NCI-H2081 (cell line): ENCODE measurements at places on chromosomes 13 and 19.

DNA sequence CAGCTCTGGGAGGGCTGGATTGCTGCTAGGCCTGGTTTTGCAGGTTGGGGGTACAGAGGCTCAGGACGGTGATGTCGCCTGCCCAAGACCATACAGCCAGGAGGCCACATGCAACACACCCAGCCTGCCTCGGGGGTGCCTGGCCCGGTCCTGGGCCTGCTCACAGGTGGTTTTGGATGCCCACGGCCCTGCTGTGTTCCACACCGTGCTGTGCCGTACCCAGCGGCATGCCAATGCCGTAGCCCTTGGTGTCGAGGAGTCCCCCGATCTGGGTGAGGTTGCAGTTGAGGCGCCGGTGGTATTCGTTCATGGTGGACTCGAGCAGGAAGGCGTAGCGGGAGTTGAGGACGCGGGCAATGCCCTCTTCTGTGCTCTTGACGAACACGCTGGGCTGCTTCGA lies 11.5 kb upstream of the ATP1A3 start:
- DNase-seq = no peak

DNA sequence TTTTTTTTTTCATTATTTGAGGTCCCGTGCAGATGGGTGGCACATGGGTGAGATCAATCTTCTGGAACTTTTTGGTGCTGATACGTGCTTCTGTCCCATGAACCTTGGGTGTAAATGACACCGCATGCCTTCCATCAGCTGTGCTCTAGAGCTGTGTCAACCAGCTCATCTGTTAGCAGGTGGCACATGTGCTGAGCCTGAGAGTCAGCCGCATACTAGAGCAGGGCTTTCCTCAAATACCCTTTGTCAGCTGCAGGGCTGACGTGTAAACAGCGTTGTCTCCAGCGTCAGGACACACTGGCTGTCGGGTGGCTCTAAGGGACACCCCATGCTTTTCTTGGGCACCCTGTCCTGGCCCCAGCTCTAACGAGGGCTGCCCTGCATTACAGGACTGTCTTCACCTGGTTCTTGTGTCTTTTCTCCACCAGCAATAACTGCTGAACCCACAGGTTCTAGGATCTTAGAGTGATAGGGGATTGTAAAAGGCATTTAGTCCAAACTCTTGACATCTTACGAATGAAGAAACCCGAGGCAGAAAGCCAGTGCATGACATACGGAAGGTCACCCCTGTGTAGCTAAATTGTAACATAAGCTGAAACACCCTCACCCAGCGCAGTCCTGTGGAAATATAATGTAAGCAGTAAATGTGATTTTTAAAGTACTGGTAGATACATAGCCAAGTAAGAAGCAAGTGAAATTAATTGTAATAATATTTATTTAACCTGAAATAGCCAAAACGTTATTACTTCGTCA lies 119.5 kb downstream of the LRCH1 start:
- DNase-seq = no peak

- no peak for DNase-seq
Measured at GRCh38 chr19:778910-779653, 18.2 kb upstream of the PTBP1 start.

DNA sequence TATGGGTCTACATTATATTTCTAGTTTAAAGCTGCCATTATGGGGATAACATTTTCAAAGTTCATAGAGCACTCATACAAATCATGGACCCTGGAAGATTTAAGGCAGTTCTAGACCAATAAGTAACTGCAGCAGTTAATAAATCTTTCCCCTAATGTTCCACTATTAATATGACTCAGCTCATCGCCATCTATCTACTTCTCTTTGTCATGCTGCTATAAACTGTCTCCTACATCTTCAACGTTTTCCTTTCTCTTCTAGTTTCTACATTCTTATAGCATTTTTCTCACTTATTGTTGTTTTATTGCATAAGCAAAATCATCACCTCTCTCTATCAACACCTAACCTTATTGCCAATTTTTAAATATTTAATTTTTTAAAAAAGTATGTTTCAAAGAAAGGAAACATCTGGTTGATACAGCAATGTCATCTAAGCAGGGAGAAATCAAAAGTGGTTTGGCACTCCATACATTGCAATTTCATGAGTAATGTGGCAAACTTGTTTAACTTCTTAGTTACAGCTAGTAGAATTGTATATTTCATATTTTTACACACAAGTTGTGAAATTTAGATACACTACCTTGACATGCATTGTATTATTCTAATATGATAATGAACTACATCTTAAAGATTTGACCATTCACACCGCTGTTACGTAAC lies 1500.4 kb upstream of the MIR17HG start:
- DNase-seq = no peak

- DNase-seq = no peak
Measured at GRCh38 chr13:98216135-98216565, 39.1 kb upstream of the RNF113B start.

GRCh38 chr13:61664801-61665705 lies 249.4 kb upstream of the PCDH20 start:
- no peak for DNase-seq

DNA sequence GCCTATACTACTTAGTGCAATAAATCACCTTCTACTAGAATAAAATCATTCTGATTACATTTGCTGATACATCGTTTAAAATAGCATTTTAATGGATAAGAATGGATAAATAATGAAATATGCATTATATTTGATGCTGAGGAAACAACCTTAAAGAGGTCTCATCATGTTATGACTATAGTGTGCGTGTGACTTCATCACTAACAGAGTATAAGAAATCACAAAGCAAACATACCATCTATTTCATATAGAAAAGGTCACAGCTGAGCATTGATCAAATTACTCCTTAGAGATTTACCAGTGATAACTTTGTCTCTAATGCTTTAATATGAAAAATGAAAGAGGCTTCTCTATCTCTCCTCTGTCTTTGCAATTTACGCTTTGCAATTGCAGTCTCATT lies 1620.3 kb upstream of the SLC10A2 start:
- no peak for DNase-seq

- no peak for DNase-seq
Measured at GRCh38 chr13:110289174-110289573, 17.8 kb downstream of the COL4A1 start.

DNA sequence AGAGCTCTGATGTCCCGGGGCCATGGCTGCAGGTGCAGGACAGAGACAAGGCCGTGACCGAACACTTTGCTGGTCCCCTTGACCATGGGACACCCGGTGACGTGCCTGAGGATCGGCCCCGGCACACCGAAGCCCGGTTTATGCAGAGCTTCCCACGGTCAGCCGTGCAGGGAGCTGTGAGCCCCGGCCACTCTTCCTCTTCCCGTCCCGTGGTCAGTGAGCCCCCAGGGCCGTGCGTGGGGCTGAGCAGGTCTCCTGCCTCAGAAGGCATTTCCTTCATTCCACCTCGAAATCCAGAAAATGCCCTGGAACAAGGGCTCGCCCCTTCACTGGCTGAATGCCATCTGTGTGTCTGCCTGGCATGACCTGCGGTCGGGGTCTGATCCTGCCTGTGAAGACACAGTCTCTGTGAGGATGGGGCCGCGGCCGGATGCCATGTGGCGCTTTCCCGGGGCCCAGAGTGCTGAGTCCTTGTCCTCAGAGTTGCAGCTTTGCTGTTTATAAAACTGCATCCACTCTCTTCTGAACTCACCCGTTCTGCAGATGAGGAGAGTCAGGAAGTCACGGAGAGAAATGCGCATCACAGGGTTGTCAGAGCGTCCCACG lies 16.9 kb downstream of the MCF2L start:
- no peak for DNase-seq

- DNase-seq = no peak
Measured at GRCh38 chr19:39969681-39970424, 1.1 kb upstream of the PSMC4 start.

GRCh38 chr13:56975647-56976046 lies 165.1 kb upstream of the PRR20A start:
- DNase-seq = no peak

DNA sequence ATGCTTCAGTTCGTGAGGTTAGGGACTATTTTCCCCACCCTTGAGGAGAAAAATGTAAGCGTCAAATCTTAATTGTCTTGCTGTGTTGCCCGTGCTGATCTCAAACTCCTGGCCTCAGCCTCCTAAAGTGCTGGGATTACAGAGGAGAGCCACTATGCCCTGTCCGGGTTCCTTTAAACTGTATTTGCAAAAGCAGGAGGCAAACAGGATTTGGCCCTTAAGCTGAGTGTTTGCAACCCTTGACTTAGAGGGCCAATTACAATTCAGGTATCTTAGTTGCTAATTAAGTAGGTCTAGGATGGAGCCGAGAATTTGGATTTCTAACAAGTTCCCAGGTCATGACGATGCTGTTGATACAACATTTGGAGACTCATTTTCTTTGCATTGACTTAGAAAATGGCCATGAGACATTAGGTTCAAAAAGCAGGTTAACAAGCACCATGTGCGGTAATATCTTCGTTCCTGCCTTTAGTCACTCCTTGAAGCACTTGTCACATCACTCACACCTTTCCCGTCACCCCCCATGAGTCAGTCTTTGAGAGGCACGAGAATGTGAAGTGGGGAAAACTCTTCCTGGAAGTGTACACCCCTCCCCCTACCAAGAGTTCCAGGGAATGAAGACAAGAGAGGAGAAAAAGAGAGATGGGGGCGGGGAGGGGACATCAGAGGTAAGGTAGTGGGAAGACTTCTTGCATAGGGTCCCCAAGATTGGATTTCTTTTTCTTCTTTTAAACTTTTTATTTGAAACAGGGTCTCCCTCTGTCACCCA lies 2.6 kb downstream of the NAPSA start:
- no peak for DNase-seq

GRCh38 chr19:40613690-40614621 lies 12.8 kb downstream of the LTBP4 start:
- peak; percentile 76 for DNase-seq

GRCh38 chr13:31134039-31134711 lies 27.5 kb downstream of the HSPH1 start:
- no peak for DNase-seq

- DNase-seq = no peak
Measured at GRCh38 chr13:40190641-40191100, 475.8 kb downstream of the FOXO1 start.

DNA sequence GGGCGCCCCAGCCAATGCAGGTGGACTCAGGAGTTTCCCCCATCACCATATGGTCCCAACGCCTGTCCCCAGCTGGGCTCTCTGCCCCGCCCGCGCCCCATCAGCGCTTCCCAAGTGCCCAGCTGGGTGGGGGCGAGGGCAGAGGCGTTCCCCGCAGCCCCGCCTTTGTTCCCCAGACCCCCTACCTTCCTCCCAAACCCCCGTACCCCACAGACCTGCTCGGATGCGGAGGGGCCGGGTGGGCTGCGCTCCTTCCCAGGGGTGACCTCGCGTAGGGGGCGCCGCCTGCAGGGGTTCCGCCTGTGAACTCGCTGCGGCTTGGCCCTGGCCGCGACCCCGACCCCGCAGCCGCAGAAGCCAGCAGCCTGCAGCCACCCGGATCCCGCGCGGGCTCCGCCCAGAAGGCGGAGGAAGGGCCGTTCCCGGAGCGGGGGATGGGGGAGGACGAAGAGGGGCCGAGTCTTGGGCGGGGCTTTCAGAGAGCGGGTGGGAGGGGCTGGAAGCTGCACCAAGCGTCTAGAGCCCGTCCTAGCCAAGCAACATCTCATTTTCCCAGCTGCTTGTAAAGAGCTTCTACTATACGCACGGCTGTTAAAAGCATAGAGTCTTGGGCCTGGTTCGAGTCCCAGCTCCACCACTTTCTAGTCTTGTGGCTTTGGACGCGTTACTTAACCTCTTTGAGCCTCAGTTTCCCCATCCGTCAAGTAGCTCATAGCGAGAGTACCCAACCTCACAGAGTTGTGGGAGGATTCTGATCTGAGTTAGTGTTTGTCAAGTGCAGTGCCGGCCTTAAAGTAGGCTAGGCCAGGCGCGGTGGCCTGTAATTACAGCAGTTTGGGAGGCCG lies at the start of gene RAB3D:
Gene RAB3D (minus strand): TSS at position 404 of the 845 bp plus-strand sequence. CDS start 2,258 bp downstream, outside the sequence.
- DNase-seq = peak; percentile 80

- DNase-seq = no peak
Measured at GRCh38 chr13:25729201-25729600, 322.6 kb downstream of the SHISA2 start.

- no peak for DNase-seq
Measured at GRCh38 chr13:114241918-114242317, 7.2 kb downstream of the CDC16 start.

DNA sequence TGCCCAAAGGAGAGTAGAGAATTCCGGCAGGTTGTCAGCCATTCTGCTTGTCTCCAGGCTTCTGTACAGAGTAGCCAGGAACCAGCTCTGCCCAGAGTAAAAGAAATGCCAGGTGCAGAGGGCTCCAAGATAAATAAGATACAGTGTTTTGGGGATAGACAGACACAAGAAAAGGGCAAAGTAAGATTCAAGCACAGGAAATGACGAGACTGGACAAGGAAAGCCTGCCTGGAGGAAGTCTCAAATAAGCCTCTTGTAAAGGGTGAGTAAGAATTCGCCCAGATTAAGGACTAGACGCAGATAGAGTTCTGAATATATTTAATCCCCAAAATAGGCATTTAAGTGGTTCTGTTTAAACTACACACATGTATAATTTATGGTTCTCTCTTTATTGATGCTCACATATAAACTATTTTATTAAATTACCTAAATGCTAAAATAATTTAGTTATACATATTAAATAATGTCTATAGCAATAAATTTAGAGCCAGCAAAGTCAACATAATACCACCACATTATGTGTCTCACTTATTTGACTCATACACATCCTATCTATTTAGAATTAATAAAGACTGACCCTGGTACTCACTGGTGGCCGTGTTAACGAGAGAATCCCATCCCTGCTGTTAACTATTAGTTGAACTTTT lies 98.4 kb upstream of the RAP2A start:
- DNase-seq = no peak

DNA sequence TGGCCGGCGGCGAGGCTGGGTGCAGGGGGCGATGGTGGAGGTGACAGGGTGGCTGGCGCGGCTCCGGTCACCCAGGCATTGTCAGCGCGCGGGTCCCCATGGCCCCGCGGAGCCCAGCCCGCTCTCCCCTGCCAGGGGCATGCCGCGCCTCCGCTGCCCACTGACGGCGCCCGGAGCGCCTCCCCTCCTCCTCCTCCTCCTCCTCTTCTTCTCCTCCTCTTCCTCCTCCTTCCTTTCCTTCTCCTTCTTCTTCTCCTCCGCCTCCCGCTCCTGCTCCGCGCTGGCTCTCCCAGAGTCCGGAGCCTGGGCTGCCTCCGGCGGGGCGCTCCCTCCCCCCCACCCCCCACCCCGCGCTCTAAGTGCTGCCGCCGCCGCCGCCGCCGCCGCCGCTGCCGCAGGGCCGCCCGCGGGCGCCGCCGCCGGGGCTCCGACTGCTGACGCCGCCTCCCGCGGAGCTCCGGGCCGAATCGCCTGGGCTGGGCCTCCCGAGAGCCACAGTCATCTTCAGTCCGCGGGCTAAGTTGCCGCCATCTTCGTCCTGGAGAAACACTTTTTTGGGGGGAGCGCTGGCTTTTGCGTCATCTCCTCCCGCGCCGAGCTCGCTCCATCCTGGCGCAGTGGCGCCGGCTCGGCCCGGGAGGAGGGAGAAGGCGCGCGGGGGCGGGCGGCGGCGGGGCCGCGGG lies 348.3 kb downstream of the LIG4 start:
- peak; percentile 59 for DNase-seq

DNA sequence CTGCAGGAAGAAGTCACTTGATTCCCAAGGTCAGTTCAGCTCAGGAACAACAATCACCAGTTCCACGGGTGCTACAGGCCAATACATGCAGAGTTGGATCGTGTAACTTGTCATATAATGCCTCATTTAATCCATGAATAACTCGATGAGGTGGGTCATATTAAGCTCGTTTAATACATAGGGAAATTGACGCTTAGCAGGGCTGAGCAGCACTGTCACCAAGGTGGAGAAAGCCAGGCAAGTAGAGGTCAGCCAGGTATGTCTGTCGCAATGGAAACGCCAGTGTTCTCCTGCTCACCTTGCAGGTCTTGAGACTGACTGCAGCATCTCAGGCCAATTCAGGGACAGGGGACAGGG lies 52.3 kb downstream of the CCDC70 start:
- DNase-seq = no peak
